Trophoblast cell (in vitro differentiated cells and primary cell): ENCODE measurements at places on chromosomes 13 and 19.

DNA sequence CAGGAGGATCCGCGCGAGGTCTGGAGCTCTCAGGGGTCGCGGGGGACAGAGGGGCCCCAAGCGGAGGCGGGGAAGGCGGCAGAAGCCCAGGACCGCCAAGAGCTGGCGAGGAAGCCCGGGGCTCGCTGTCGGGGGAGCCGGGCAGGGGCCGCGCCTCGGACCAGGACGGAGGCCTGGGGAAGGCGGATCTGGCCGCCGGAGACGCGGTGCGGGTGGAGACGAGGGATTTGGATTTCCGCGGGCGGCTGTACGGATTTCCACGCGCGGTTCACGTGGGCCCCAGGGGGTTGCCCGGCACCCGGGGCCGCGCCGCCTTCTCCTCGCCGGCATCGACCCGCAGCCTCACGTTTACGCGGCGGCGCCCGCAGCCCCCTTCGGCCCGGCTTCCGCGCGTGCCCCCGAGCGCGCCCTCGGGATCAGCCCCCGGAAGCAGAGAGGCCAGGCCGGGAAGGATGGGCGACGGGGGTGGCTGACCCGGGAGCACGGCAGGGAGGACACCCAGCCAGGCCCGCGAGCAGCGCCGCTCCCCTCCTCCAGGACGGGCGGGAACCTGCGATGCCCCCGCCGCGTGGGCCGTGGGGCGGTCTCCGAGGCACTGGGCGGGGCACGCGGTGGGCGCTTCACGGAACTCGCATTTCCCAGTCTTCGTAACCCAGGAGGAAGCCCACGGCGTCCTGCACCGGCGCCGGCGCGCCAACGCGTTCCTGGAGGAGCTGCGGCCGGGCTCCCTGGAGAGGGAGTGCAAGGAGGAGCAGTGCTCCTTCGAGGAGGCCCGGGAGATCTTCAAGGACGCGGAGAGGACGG is 4.7 kb downstream of the F7 start:
- no peak for DNase-seq

GRCh38 chr13:41930154-41930553 is 30.8 kb downstream of the VWA8 start:
- DNase-seq, result no peak

DNA sequence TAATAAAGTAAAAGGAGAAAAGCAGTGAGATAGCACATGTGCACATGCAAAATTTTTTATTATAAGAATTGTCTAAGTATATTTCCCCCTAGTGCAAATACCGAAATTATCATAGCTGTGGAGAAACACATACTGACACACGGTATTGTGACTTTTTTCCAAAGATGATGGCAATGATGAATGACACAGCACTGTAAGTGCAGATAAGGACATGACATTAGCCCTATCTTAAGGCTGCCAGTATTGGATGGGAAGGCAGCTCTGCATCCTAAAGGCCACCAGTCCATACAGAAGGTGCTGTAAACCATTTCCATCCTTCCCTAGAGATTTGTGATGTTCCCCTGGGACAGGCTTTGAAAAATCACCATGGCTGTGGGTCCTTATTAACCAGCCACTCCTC is 11.5 kb upstream of the MICU2 start:
- DNase-seq, result no peak

GRCh38 chr13:113648216-113648610 is 9.8 kb downstream of the ATP4B start:
- no peak for DNase-seq

DNA sequence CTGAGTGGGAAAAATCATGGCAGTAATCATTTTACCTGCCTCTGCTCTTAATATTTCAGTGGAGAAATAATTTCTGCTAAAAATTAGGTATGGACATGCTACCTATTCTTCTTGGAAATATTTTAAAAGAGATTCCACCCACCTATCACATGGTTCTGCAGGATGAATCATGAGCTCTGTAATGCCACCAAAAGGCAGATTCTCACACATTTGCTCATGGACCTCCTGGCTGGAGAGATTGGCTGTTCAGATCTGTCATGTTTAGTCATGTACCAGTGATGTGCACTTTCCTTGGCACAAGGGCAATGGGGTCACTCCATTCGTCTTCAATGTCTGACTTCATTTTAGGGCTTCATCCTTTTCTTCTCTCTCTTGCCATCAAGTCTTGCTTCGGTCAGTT is 101.8 kb upstream of the MBNL2 start:
- DNase-seq, result peak; percentile 46

GRCh38 chr19:8655340-8655709 is 24.9 kb downstream of the NFILZ start:
- DNase-seq, result no peak
